ENCODE measurements at places on chromosomes 5 and 9.

GRCh38 chr5:173479711-173480110, 136.7 kb downstream of the BOD1 start:
- DNase-seq = no peak

GRCh38 chr5:337563-338130, 16.1 kb downstream of the AHRR start:
- DNase-seq = no peak

DNA sequence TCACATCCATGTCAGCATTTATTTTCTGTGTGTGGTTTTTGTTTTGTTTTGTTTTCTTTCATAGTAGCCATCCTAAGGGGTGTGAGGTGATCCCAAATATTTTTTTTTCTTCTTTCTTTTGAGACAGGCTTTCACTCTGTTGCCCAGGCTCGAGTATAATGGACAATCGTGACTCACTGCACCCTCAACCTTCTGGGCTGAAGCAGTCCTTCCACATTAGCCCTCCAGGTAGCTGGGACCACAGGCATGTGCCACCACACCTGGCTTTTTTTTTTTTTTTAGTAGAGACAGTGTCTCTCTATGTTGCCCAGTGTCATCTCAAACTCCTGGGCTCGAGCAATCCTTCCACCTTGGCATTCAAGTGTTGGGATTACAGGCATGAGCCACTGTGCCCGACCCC, 59.1 kb downstream of the CDC42SE2 start:
- DNase-seq = no peak

DNA sequence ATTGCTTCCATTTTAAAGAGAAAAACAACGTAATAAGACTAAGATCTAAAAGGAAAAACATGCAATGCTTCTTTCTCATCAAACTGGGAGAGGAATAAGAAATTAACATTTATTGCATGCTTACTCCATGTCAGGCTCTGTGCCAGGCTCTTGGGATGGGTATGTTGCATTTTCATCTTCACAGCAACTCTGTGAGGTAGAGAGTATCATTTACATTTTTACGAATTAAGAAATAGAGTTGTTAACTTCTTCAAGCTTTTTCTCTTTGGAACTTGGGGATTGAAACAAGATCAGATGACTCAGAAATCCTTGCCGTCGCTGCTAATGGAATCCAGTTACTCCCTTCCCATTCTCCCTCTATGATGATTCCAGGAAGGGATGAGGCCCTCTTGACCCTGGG, 39.5 kb downstream of the PDE8B start:
- DNase-seq = no peak

DNA sequence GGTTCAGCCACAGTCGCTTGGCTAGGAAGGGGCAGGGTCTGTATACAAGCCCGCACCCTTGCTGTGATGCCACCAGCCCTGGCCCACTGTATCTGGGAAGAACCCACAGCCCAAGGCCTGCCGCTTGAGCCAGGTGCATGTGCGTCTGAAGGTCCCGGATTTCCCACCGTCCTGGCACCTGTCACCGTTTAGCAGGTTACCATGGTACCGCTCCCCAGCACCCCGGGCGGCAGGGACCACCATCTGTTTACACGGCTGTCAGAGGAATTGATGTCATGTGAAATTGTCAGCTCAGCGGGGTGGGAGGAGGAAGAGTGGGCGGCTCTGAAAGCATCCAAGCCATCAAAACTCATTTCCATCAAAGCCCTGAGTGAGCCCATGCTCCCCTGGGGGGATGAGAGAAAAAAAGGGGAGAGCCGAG, 92.7 kb downstream of the HRH2 start:
- no peak for DNase-seq

DNA sequence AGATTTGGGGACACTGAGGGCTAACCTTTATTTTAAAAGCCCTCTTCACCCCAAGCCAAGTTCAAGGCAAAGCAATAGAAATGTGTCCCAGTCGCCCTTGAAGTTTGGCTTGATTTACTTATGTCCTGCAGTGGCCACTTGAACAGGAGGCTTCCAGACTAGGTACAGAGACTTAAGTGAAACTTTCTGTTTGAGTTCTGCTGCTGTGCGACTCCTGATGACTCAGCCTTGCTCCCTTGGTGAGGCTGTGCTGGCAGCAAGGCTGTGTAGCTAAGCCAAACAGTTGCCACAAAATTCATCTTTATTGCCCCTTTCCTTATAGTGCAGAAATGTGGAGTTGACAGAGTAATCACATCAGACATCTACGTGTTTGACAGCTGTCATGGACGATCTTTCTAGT, 68.8 kb upstream of the NTRK2 start:
- DNase-seq = no peak

- no peak for DNase-seq
Measured at GRCh38 chr5:142798099-142798770, 28.1 kb downstream of the ARHGAP26 start.

DNA sequence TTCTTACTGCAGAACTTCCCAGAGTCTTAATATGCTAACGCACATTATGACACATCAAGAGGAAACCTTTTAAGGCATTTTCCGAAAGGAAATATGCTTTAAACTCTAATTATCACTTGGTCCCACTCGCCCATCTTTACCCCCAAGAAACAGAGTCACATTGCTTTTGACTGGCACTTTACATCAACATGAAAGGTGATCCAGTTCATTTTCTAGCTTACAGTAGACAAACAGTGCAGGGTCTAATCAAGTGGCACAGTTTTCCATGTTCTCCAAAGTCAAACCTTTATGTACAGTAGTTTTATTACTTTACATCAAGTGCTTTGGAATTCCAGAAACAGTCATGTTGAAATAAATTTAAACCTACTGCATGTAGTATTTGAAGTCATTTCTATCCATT, 12.0 kb downstream of the RAB14 start:
- no peak for DNase-seq

GRCh38 chr5:154494036-154494435, 16.0 kb upstream of the HAND1 start:
- DNase-seq = no peak

- peak; percentile 62 for DNase-seq
Measured at GRCh38 chr9:91954841-91955471, 4.9 kb upstream of the ROR2 start.

GRCh38 chr9:14440062-14440461, 126.1 kb upstream of the NFIB start:
- DNase-seq = no peak

- no peak for DNase-seq
Measured at GRCh38 chr9:116000748-116001329, 152.8 kb upstream of the PAPPA start.

DNA sequence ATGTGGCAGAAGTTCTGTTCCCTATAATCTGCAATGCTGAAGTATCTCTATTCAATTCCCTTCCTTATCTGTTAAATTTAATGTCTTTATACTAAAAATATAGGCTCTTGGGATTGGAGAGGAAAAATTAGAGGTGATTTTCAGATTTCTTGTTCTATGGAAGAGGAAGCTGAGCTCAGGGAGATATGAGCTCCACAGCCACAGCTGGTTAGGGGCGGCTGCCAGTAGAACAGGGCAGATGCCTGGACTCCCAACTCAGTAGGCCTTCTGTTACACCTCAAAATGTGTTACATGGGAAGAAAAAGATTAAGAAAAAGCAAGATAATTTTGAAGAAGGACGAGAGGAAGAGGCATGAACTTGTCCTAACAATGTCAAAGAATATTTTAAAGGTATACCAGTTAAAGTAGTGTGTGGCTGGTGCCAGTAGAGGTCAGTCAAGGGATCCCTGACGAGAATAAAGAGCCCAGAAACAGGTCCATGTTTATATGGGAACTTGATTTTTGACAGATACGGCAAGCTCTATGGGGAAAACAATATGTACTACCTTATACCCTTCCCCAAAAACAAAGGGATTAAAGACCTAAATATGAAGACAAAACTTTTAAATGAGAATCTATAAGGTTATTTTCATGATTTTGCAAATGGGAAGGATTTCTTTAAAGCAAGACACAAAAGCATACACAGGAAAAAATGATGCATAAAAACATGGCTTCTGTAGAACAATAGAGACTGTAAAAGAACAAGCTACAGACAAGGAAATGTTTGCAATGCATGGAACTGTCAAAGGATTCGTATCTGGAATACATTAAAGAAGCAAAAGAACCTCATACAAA, 28.7 kb downstream of the DNAJC21 start:
- peak; percentile 4 for DNase-seq

DNA sequence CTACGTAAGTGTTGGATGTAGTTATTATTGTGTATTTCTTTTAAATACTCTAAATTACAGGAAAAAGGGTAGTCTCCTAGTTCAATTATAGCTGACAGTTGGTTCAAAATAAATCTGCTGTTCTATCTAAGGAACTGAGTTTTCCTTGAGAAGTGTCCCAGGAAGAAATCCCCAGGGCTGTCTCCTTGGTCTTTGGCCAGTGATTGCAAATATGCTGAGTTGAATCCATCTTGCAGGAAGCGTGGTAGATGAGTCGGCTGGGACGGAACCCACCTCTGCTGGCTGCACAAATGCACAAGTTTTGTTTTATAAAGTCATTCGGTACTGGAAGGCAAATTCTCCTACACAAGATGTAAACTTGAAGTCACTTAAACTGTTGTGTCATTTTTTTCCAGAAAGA, 30.2 kb upstream of the HOMER1 start:
- DNase-seq = no peak

DNA sequence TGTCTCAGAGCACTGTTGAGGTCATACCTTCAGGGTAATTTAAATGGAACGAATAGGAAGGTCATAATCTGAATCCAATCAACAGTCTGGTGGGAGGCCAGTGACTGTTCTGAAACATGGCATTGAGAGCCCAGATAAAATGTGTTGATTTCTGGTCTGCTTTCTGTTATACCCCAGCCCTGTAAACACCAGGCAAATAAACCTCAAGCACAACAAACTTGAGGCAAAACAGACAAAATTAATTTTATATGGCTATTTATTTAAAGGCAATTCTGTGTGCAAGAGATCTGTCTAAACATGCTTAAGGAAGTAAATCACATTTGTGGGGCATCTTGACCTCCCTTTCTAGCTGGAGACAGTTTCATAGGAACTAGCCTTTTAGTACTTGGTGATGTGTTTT, 140.9 kb upstream of the SPEF2 start:
- DNase-seq = no peak

DNA sequence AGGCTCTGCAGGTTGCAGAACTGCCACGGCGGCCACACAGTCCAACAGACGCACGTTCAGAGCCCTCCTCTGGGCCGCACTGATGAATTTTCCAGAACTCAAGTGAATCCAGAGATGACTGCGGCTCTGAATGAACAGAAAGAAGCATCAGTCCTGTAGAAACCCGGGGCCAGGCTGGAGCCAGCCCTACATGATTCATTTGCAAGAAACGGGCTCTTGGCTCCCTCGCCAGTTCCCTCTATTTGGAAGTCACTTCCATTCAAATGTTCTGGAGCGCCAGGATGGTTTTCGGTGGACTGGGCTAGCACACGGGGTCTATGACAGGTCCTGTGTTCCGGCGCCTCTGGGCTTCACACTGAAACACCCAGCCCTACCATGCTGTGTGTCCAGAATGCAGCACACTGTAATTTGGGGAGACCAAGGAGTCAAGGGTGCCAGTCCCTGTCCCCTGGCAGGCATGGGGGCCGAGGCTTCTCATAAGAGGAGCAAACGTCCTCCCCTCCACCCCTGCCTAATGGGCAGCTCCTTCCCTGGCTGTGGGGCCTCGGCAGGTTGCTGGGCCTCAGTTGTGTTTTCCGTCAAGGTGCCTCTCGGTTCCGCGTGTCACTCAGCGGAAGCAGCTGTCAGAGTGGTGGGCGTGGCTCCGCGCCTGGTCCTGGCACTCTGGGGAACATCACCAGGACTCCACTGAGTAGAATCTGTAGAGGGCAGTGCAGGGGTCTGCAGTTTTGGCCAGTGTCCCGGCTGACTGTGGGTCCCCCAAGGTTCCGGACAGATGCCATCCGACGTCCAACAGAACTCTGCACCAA, 18.1 kb upstream of the COL5A1 start:
- no peak for DNase-seq

DNA sequence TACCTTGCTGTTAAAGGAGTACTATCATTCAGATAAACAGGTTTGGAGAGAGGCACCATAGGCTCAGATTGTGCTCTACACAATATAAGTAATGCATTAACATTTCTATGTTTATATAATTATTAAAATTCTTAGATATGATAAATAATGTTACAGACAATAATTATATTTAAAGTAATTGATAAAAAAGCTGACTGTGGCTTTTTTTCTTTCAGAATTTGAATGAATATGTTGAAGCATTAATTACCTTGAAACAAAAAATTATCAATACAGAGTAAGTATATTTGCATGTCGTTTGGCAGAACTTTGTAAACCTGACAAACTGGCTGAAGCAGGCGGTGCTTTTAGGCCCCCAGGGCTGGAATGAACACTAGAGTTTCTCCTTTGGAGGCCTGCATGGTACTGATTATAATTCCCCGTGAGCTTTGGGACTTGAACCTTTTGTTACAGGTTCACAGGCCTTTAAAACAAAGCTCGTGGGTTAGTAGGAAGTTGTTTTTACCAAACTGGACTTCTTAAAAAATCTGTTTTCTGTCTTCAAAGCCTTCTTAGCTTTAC, 13.8 kb downstream of the ICE1 start:
- DNase-seq = no peak

DNA sequence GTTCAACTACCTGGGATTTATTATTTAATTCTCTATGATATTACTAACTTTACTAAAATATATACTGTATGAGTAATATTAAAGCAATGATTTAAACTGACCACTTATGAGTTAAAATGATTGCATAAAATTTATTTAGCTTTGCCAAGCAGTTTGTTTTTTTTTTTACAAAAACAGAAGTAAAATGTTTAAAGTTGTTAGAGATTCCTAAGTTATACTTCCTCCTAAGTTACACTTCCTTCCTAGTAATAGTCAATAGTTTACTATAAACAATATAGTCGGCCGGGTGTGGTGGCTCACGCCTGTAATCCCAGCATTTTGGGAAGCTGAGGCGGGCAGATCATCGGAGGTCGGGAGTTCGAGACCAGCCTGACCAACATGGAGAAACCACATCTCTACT, 23.7 kb upstream of the LRRC19 start:
- no peak for DNase-seq

GRCh38 chr5:163773226-163773625, 267.8 kb downstream of the MAT2B start:
- DNase-seq = no peak

GRCh38 chr9:94823710-94824109, 97.2 kb downstream of the AOPEP start:
- DNase-seq = no peak

DNA sequence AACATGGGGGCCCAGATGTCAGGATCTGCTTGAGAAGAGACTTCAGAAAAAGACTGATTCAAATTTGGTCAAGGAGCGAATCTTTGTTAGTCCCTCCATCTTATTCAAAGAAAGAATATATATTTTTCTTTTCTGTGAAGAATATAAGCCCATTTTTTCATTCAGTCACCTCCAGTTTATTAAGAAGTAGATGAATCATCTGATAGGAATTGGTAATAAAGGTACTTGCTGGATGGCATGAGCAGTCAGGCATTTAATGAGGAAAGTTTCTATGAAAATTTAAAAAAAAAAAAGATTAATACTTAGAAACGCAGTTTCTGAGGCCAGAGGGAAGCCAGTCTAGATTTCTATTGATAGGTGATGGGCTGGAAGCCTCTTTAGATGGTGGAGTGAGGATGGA, 373.1 kb upstream of the SMC2 start:
- DNase-seq = no peak

All from right lung (tissue), 10 donors.